Suppressor macrophage (primary cell): ENCODE measurements at places on chromosomes 12 and 14.
A peak's percentile ranks its signal among the peaks of the same experiment; 100 is the strongest.

- no peak for DNase-seq
Measured at GRCh38 chr12:31368666-31369361, 42.9 kb upstream of the SINHCAF start.

GRCh38 chr12:45970391-45970790 lies 20.0 kb downstream of the SCAF11 start:
- no peak for DNase-seq

GRCh38 chr12:70661466-70662161 lies 24.4 kb upstream of the PTPRB start:
- DNase-seq, result no peak

- DNase-seq, result no peak
Measured at GRCh38 chr12:83537428-83538053, 850.8 kb downstream of the TMTC2 start.

DNA sequence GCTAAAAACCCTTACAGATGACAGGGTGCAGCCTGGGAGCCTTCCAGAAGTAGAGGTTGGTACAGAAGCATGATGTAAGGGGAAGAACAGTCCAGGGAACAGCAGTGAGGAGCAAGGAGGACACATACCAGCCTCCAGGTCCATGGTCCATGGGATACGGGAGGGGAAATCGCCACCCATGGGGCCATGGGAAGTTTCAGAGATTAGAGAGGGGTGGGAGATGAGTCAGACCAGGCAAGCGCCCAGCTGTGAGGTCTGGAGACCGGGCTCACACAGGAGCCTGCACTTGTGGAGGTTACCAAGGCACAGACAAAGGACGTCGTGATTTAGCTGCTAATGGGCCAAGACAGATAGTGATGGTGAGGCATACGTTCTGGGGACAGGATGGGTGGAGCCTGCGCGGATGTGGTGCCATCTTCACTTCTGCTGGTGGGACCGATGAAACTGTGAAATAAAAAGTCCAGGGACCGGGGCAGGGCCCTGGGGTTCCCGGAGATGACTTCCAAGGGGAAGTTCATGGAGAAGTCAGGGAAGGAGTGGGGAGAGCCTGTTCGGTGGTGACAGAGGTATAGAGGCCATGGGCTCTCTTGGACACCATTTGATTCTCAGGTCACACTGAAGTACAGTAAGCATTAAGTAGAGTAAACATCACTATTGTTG lies 17.7 kb upstream of the LRP1-AS start:
- DNase-seq, result no peak

DNA sequence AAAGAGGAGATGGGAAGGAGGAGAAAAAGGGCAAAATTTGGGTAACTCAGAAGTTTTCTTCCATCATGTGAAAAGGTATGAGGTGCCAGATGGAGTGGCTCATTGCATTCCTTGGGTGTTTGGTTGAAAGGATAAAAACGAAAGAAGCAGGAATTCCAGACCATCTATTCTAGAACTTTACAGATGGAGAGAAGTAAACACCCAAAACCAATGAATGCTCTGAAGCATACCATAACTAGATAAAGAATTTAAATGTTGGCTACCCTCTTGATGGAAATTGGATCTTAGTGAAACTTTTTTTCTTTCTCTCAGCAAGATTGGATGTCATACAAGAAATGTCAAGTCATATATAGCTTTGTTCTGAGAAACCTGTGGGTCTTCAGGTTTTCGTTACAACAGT lies 175.6 kb upstream of the FAR2 start:
- no peak for DNase-seq

GRCh38 chr14:21087294-21088091 lies 11.0 kb downstream of the ZNF219 start:
- DNase-seq, result peak; percentile 78

DNA sequence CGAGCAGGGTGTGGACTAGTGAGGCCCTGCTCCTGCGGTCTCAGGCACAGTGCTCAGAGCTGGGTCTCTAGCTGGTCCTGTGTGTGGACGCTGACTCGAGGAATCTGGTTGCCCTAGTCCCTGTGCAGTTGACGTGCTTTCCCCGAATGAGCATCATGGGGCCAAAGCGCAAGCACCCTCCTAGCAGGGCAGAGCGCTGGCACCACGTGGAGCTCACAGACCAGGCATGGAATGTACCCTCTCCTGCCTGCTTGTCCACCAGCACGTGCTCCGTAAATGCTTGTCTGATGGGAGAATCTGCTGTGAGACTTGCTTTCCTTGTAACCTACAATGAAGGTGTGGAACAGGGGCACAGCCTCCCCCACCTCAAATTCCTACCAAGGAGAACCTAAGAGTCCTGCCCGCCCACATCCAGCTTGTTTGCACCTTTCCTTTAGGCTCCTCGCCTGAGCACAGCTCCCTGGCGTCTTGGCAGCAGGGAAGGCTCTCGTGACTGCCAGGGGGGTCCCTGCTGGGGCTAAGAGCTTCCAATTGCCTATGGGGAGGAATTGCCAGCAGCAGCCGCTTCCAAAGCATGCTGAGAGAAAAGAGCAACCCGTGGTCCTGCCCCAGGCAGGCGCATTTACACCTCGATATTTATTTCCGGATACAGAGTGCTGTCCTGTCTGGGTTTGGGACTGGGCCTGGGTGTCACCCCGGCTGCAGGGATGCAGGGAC lies 125.0 kb downstream of the PIWIL1 start:
- DNase-seq, result no peak

GRCh38 chr14:59332727-59333126 lies 132.5 kb downstream of the GPR135 start:
- DNase-seq, result no peak

- no peak for DNase-seq
Measured at GRCh38 chr12:26799741-26800140, 33.3 kb downstream of the ITPR2 start.

DNA sequence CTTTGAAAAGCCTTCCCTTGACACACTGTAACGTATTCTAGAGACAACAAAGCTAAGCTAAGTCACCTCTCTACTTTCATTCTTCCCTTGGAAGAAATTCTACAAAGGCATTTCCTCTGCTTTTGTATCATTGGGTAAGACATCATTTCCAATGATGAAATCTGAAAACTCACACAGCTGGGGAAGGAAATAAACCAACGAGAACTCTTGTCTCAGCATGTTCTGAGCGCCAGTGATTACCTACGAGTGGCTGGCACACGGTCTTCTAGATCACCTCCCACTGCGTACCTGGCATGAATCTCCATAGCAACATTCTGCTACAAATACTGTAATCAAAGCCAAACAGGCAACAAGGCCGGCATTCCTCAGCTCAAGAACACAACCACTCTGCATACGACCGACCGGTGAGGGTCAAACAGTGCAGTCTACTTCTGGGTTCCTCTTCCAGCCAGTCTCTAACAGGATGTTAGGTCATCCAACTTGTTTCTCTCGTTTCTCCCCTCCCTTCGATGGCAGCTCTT lies 7.6 kb downstream of the VPS37B start:
- DNase-seq, result peak; percentile 70
